Right ventricle myocardium inferior (tissue), 1 donor: ENCODE measurements at places on chromosomes 2 and 18.

DNA sequence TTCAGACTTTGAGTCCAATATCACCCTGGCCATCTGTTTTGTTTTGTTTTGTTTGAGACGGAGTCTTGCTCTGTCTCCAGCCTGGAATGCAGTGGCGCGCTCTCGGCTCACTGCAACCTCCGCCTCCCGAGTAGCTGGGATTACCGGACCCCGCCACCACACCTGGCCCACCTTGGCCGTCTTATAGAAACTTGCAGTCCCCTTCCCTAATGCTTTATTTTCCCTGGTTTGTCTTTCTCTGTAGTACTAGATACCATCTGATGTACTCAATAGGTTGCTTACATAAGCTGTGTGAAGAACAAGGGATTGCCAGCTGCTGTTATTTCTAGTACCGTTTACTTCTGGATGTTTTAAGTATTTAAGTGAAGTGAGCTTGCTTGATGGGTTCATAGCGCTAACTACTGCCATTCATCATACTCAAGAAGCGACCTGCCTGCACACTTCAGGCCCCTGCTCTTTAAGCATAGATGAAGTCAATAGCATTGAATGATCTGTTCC is 1.2 kb downstream of the RPL31 start:
- DNase-seq: no peak

GRCh38 chr18:3540805-3541548 is 91.0 kb downstream of the TGIF1 start:
- no peak for DNase-seq

GRCh38 chr18:27057519-27058234 is 127.4 kb downstream of the CHST9 start:
- DNase-seq: no peak

DNA sequence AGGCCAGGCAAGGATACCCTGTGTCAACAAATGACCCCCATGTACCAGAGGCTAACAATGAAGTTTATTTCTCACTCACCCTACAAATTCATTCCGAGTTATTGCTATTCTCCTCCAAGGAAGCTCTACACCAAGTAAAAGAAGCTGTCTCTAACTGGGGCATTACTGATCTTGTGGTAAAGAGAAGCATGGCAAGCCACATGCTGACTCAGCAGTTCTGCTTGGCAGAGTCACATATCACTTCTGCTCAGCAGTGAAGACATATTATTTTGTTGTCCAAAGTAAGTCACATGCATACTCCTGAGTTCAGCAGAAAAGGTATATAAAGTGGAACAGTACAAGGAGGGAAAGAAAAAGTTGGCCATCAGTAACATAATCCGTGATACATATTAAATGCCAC is 315.8 kb downstream of the GULP1 start:
- DNase-seq: no peak

DNA sequence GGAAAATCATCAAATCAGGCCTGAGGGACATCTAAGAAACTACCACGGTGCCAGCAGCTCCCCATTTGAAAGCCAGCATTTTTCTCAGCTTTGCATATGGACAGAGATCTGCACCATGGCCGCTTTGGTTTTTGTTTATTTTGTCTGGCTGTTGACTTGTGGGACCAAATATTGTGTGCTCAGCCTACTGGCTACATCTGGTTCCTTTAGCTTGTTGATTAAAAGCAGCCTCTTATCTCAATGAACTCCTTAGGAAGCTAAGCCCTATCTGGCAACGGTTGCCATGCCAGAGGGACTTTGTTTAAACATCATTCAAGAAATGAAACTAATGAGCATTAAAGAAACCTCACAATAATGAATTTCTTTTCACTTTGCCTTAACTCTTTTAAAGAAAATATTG is 32.4 kb upstream of the CCDC150 start:
- DNase-seq: no peak

GRCh38 chr18:10205151-10205550 is 249.3 kb upstream of the APCDD1 start:
- DNase-seq: no peak

GRCh38 chr2:113977060-113977659 is 87.3 kb downstream of the ACTR3 start:
- no peak for DNase-seq

DNA sequence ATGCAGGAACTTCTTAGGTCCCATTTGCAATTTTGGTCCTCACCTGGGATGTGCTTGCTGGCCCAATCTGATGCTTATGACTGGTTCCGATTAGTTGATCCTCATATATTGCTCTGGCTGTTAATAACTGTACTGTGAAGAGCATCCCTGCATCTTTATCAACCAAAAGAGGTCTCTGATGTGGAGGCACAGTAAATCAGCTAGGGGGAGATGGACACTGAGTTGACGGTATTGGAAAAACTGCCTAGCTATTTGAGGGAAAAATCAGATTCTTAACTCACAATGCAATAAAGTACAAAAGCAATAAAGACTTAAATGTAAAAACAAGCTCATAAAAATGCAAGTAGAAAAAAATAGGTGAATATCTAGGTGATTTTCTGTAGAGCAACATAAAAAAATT is 188.0 kb upstream of the TCF4 start:
- DNase-seq: no peak

DNA sequence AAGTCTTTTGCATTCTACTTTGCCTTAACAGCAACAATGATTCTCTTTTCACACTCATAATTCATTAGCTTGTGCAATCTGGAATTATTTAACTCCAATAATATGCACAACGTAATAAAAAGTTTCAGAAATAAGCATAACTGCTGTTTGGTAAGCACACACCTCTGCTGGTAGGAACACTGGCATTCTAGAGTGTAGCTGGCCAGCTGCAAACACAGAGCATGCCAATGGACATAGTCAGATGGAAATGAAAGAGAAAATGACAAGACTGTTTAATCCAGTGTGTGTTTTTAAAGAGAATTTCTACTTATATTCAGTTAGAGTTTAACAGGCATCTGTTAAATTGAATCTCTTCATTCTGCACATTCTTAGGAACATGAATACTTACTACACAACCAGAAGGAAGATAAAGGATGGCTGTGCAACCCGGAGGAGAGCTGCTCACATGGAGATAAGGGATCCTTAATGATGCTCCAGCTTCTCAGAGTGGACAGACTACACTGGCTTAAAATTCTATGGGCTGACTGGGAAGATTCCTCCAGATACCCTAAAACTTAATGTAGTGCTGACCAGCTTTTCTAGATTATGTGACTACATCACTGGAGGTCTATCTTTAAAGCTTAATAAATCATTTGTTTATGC is 94.6 kb upstream of the CHAC2 start:
- DNase-seq: no peak

DNA sequence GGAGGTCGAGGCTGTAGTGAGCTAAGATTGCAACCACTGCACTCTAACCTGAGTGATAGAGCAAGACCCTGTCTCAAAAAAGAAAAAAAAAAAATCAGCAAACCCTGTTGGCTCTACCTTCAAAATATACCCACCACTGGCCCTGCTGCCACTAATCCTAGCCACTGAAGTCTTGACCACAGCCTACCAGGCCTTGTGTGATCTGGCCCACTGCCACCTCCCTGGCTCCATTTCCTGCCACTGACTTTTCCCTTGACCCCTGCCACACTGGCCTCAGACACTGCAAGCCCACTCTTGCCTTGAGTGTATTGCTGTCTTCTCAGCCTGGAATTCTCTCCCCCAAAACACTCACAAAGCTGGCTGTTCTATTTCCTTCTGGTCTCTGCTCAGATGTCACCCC is 33.7 kb downstream of the SH2D6 start:
- no peak for DNase-seq

GRCh38 chr2:178328037-178328436 is 122.9 kb downstream of the PRKRA start:
- DNase-seq: no peak

GRCh38 chr18:2480536-2480935 is 90.8 kb downstream of the METTL4 start:
- DNase-seq: no peak

- DNase-seq: no peak
Observed at GRCh38 chr18:48860269-48861180, 90.2 kb downstream of the SMAD7 start.

DNA sequence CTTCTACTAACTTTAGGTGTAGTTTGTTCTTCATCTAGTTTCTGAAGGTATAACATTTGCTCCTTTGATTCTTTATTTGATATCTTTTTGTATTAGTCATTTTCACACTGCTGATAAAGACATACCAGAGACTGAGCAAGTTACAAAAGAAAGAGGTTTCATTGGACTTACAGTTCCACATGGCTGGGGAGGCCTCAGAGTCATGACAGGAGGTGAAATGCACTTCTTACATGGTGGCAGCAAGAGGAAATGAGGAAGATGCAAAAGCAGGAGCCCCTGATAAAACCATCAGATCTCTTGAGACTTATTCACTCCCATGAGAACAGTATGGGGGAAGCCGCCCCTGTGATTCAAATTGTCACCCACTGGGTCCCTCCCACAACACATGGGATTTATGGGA is 544.4 kb upstream of the DSEL start:
- no peak for DNase-seq

DNA sequence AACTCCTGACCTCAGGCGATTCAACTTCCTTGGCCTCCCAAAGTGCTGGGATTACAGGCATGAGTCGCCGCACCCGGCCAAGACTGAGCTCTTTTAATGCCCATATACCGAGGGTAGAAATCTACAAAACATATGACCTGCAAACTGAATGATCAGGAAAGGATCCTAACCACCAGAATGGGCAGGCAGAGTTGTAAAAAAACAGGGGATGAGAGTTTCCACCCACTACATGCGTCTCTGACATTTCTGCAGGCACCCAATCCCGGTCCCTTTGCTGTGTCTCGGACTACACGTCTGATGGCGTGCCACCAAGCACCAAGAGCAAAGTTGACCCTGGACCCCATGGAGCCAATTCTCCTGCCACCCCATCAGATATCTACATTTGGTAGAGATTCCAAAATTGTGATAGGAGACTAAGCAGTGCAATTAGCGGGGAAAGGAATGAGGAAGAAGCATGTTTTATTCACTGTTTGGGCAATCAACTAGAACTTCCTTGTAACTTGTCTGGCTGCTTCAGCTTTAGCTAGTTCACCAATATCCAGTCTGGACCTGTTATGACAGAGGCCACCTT is 74.1 kb downstream of the ATP8B1 start:
- no peak for DNase-seq

- peak; percentile 78 for DNase-seq
Observed at GRCh38 chr2:201257381-201257955, 2.9 kb upstream of the CASP8 start.

- no peak for DNase-seq
Observed at GRCh38 chr18:48022531-48023329, 92.3 kb upstream of the SMAD2 start.

DNA sequence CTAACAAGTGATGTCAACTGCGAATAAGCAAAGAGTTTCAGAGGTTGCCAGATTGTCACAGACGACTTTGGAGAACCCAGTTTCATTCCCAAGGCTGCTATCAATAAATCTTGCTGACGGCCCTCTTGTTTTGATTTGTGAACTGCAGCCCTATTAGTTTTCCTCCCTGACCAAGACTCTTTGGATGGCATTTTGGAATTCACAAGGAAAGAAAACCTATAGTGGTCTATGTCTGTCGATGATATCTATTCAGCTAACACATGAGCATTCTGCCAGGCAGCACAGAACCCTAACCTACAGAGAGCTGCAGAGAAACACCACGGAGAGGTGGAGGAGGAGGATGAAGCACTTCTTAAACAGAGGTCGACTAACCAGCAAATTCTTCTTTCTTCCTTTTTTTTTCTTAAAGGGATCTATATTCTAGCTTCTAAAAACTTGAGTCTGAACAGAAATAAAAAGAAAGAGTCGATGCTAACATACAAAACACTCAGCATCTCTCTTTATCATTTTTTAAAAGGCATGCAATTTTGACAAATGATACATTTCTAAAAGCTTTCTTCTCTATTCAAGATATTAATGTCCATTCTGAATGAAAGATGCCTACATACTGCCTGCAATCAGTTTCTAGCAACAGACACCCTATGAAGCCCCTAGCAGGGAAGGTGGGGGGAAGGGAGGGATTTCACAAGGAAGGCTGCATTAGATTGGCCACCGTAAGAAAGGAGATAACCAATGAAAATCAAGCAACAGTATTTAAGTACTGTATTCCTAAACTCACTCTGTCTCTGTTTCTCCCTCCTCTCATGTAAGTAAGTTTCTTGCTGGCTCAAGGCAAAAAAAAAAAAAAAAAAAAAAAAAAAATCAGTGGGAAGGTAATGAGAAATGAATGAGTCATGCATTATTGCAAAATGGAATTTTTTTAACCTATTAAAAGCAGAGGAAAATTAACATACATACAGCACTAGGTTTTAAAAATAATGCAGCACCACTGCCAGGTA is 83.0 kb upstream of the CHRNA1 start:
- no peak for DNase-seq

DNA sequence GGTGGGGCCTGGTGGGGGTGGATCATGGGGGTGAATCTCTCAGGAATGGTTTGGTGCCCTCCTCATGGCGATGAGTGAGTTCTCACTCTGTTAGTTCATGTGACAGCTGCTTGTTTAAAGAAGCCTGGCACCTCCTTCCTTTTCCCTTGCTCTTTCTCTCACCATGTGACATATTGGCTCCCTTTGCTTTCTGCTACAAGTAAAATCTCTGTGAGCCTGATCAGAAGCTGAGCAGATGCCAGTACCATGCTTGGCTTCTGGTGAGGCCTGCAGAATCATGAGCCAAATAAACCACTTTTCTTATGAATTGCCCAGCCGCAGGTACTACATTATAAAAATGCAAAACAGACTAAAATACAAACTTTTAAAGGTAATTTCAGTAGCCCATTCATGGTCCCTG is 73.4 kb upstream of the TEX51 start:
- no peak for DNase-seq

DNA sequence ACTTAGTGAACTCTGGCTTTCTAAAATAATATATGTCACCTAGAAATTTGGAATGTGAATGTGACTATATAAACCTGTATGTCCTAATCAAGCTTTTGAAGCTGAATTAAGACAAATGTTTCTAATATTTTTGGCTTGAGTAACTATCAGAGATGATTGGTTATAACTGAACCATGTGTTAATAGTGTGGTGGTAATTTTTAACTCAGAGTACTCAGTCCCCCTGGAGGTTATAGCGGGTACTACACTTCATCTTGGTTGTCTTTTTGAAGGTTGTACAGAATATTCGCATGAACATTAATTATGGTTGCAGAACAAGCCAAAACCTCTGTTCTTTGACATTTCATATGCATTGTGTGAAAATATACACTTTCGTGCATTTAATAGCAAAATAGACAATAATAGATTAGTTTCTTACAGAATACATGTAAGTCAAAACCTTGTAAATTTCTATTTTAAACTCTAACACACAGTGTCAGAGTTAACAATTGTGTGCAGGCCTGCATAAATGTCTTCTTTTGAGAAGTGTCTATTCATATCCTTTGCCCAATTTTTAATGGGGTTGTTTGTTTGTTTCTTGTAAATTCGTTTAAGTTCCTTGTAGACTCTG is 86.0 kb downstream of the OSBPL6 start:
- no peak for DNase-seq

- no peak for DNase-seq
Observed at GRCh38 chr18:77750006-77750405, 500.4 kb downstream of the GALR1 start.

DNA sequence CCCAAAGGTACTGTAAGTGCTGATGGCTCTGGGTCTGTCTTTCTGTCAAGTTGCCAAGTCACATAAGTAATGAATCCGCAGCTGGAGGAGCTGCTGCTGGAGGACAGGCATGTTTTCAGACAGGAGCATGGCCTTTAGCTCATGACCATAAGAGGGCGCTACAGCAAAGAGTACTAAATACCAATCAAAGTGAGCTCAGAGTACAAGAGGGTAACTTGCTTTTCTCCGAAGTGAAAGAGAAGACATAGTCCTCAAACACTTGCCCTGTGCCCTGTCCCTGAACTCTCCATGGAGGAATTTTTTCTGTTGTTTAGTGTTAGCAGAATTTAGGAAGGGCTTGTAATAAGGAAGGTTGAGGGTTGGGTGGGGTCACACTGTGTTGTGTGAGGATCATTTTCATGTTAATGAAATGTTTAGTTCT is 58.0 kb upstream of the EML6 start:
- no peak for DNase-seq
